Posterior vena cava (tissue), 2 donors: ENCODE measurements at places on chromosomes 4 and X. TPM values are rescaled to one million over a fixed set of nuclear protein-coding genes. Genes with fewer than 3 reads are reported as not detected.

DNA sequence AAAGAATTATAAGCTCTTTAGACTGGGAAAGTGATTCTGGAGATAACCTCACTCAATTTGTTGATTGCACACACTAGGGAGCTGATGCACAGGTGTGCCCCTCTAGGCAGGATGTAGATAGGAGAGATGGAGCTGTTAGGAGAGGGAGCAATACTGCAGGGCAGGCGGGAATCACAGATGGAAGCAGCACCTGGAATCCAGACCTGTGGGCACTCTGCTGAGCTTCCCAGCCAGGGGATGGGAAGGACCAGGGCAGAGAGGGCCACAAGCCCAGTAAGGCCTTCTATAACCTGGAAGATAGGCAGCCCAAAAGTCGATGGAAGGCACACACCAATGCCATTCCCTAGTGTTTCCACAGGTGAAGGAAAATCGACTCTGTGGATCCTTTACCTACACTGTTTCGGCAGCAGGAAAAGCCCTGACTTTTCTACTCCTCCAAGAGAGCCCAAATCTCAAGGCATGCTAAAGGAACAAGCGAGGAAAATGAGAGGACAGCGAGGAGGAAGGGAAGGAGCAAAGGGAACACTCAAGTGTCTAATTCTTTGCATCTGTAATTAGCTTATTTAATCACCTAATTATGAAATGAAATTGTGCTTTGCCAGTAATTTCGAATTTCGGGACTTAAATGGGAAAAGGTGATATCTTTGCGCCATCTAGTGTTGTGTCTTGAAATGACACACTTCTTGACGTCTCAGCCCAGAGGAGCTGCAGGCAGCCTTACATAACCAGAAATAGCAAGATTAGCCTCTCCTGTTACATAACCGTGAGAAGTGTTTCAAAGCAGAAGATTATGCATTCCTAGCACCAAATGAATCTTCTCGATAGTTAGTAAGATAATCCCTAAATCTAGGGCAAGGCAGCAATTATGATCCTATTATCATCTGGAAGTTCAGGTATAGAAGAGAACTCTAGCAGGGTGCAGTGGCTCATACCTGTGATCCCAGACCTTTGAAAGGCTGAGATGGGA lies 31.0 kb upstream of the TLR3 start:
- no peak for DNase-seq

SGMS2 gene
- total RNA-seq: 52.1 TPM

DNA sequence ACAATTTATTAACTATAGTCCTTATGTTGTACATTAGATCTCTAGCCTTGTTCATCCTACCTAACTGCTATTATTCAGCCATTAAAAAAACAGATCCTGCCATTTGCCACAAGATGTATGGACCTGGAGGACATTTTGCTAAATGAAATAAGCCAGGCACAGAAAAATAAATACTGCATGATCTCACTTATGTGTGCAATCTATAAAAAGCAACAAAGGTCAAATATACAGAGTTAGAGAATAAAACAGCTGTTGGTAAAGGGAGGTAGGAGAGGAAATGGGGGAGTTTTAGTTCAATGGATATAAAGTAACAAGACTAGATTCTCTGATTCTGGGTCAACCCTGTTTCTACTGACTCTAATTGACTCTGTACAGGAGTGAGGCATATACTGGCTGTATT lies 103.3 kb upstream of the FAM9C start:
- DNase-seq: no peak

DNA sequence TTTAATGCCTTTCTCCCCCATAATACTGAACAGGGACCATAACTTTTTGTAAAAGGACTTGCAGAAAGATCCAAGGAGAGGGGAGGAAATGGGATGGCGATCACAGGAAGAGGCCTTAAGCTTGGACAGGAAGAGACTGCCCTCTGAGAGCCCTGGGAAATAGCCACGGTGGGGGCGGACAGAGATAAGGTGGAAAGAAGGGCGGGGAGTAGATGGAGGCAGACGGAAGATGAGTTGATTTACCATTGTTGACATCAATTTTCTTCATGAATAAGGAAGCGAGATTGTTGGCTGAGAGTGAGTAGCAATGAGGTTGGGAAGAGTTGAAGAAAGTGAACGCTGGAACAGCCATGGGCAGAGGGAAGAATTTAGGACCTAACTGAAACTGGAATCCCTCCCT lies 63.4 kb downstream of the RASGEF1B start:
- no peak for DNase-seq

- DNase-seq: no peak
Observed at GRCh38 chr4:164396439-164396838, 357.5 kb upstream of the SMIM31 start.

- no peak for DNase-seq
Observed at GRCh38 chr4:120613778-120614177, 308.7 kb downstream of the PRDM5 start.

DNA sequence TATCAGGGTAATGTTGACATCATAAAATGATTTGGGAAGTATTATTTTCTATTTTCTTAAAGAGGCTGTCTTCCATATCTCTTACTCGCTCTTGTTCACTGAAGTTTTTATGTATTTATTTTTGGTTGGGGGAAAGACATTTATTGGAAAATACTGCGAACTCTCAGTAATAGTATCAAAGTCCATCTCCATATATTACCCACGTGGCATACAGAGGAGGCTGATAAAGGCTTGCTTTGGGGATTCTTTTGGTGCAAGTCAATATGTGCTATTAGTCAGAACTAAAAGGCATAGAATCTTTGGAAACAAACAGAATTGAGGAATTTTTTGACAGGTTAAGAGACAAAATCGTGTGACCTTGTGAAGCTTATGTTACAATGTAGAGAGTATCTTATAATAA lies 101.3 kb downstream of the NYX start:
- DNase-seq: no peak

F11 gene
- total RNA-seq: 0.74 TPM

DNA sequence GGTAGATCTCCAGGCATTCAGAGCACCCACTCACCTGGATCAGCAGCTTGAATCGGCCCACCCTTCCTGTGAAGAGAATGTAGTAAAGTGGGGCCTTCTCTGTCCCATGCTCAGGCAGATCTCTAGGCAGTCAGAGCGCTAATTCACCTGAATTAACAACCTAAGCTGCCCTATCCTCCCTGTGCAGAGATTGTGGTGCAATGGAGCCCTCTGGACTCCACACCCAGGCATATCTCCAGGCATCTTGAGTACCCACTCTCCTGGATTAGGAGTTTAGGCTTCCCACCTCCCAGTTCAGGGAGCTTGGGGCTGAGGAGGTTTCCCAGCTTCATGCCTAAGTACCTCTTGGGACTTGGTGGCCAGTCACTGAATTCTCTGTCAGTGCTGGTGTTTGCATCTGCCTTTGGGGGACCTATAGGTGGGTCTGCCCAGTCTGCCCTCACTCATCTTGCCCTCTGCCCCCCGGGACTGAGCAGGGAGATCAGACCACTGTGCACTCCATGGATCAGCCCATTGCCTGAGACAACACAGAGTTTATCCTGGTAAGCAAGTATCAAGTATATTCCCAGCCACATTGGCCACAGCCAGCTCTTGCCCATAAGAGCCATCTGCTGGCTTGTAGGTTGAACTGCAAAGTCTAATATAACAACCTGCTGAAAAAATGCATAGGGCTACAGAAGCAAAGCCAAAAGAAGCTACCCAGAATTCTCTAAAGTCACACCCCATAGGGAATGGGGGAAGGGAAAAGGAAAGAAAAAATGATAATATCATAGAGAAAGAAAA lies 372.9 kb downstream of the KLHL13 start:
- no peak for DNase-seq

DNA sequence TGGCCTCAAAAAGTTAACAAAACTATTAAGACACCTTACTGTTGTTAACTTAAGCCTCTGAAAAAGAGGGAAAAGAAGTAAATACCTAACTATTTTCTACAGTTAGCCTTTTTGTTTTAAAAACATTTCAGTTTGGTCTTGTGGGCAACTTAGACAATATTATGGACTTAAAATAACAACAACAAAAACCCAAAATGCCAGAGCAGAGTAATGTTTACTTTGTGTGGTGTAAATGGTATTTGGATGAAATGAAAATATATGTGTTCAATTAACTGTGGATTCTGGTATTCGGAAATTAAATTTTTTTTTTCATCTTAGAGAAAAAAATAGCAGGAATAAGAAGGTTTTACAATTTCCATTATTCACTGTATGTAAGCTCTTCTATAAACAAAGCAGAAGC lies 79.6 kb upstream of the NPNT start:
- DNase-seq: no peak

CYTL1 gene
- total RNA-seq: 0.81 TPM

DNA sequence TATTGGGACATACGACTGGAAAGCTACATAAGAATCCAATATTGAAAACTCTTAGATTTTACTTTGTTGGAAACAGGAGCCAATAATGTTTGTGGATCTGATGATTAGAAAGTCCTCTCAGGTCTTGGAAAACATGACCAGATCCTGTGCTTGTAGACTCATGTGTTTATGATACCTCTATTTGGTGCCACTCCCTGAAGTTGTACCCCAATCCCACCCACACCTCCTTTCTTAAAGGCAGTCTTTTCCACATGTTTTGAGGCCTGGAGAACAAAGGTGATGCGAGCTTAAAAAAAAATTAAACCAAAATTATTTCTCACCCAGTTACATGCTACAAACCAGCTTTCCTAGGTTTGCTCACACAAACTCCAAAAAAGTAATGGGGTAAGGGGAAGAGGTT lies 262.7 kb downstream of the PTTG2 start:
- DNase-seq: no peak

WDR13 gene
- 83.5 TPM for total RNA-seq

DNA sequence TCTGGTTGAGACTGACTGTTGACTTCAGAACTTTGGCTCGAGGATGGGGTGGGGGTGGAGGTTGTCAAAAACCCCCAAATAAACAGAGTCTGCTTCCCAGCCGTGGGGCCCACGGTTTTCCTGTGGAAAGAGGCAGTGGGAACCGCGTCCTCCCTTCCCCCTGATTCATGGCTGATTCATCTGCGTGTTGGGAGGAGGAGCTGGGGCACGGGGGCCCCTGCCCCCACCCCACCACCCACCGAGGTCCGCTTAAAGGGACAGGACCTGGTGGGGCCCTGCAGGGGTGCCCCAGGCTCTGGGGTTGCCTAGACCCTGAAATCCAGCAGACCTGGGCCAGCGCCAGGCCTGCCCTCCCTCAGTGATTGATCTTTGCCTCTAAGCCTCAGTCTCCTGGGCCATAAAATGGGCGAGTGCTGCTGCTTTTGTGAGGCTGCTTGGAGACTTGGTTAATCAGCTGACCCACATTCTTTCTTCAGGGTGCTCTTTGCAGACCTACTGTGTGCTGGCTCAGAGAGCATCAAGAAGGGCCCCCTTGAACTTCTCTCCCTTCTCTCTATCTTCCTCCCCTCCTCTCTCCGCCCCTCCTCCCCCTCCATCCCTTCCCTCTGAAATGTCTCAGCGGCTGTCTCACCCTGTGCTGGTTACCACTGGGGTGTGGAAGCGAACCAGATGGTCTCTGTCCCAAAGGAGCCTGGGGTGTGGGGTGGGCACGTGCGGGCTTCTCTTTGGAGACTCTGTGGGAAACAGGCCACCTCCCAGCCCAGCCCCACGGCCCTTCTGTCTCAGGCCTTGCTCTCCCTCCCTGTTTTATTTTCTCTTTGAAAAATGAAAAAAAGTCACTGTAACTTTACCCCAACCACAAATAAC lies 9.1 kb downstream of the HTRA3 start:
- DNase-seq: peak; percentile 86

DNA sequence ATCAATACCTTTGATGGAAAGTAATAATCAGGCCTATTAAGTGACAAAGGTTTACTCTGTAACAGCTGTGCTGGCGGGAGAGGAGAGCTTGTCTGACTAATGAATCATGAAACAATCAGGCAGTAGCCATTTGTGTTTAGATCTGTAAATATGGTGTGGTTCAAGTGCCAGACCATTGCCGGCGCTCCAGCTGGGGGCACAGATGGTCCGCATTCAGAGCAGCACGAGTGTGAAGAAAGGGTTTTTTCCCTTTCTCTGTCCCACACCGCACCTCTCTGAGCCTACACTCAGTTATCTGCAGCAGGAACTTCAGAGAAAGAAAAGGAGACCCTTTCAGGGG lies 111.3 kb upstream of the PAQR3 start:
- no peak for DNase-seq

GRCh38 chrX:39857780-39858179 lies 240.0 kb downstream of the BCOR start:
- peak; percentile 62 for DNase-seq

GRCh38 chrX:21745756-21746155 lies 12.2 kb downstream of the SMPX start:
- no peak for DNase-seq

DNA sequence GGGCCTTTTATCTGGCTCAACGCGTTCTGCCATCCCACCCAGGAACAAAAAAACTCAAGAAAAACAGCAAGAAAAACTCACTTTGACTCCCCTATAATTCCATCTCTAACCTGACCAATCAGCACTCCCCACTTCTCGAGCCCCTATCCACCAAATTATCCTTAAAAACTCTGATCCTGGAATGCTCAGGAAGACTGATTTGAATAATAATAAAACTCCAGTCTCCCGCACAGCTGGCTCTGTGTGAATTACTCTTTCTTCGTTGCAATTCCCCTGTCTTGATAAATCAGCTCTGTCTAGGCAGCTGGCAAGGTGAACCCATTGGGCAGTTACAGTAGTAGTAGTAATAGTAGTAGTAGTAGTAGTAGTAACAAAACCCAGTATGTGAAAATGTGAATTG lies 165.7 kb upstream of the CASK start:
- no peak for DNase-seq

SLC25A53 gene
- total RNA-seq: 9.1 TPM

DNA sequence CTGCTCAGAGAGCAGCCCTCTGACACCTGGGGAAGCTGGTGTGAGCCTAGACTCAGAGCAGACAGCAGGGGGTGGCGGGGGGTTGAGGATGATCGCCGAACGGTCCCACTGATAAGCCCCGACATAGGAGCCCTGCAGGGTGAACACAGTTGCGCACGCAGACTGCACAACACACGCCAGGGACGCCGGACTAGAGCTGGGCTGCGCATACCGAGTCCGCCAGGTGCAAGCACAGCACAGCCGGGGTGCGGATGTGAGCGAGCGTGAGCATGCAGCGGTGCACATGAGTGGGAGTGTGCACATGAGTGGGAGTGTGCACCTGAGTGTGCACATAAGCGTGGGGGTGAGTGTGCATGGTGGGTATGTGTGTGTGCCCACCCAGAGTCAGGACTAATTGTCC lies 36.7 kb downstream of the FAM53A start:
- no peak for DNase-seq

GRCh38 chr4:68581383-68582338 lies 5.5 kb upstream of the UGT2B17 start:
- no peak for DNase-seq
